A673 (cell line): ENCODE measurements at places on chromosomes 2 and 18. TPM values are rescaled to one million over a fixed set of nuclear protein-coding genes. Genes with fewer than 3 reads are reported as not detected.
A peak's percentile ranks its signal among the peaks of the same experiment; 100 is the strongest.

GRCh38 chr2:98518101-98518500, 73.4 kb downstream of the INPP4A start:
- H3K36me3 ChIP-seq, result no peaks in the 10 kb centered on the region
- DNase-seq, result peak; percentile 45
- no peaks in the 10 kb centered on the region for H3K27me3 ChIP-seq
- H3K4me3 ChIP-seq, result no peak overlapping the region
- H3K27ac ChIP-seq, result no peak overlapping the region

- peaks cover 49% of the 10 kb centered on the region for H3K4me1 ChIP-seq
- no peak overlapping the region for H3K4me3 ChIP-seq
- no peaks in the 10 kb centered on the region for H3K36me3 ChIP-seq
- H3K27ac ChIP-seq, result peak overlapping the region; percentile 0
- H3K27me3 ChIP-seq, result no peaks in the 10 kb centered on the region
- DNase-seq, result peak; percentile 39
These were observed 264.4 kb downstream of the MTX2 start for GRCh38 chr2:176533505-176534193.

The HOXD13 gene
- 32.7 and 33.8 TPM in 2 replicates for total RNA-seq

DNA sequence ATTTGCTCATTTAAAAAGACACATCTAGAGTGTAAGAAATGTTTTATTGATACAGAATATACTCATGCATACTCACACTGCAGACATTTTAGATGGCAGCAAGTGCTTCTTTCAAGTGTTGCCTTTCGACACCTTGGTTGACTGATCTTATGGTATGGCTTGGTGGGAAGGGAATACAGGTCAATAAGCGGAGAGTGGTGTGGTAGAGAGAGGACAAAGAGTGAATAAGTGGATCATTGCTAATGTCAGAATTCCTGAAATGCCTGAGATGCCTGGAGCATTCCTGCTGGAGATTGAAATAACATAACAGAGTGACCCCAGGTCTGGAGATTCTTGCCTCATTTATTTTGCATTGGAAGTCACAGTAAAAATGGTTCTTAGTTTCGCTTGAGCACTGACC, 76.7 kb downstream of the RND3 start:
- DNase-seq, result no peak
- no peak overlapping the region for H3K27ac ChIP-seq
- H3K4me1 ChIP-seq, result no peaks in the 10 kb centered on the region
- no peaks in the 10 kb centered on the region for H3K27me3 ChIP-seq
- no peak overlapping the region for H3K4me3 ChIP-seq
- H3K36me3 ChIP-seq, result no peaks in the 10 kb centered on the region

GRCh38 chr2:70771446-70771845, 3.4 kb upstream of the ADD2 start:
- peaks cover 45% of the 10 kb centered on the region for H3K27me3 ChIP-seq
- no peak overlapping the region for H3K27ac ChIP-seq
- peaks cover 11% of the 10 kb centered on the region for H3K4me1 ChIP-seq
- no peak overlapping the region for H3K4me3 ChIP-seq

The CPO gene
- total RNA-seq, result not detected in 2 replicates

The LINC00305 gene
- total RNA-seq, result not detected in 2 replicates

The SERPINB2 gene
- total RNA-seq, result 1.7 and 2.5 TPM in 2 replicates

The SRD5A2 gene
- not detected in 2 replicates for total RNA-seq

The TUBB8B gene
- total RNA-seq, result 0.77 and 0.79 TPM in 2 replicates

DNA sequence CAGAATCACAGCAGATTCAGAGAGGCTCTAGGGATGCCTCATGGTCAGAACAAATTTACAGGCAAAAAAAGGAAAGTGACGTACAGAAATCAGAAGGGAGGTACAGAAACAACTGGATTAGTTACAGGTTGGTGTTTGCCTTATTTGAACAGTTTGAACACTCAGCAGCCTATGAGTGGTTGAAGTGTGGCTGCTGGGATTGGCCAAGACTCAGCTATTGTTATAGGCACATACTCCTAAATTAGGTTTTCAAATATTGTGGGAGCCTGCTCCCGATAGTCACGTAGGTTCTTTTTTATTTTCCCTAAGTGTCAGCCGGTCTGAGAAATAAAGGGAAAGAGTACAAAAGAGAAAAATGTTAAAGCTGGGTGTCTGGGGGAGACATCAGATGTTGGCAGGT, 8.9 kb upstream of the LIPG start:
- no peaks in the 10 kb centered on the region for H3K36me3 ChIP-seq
- no peak for DNase-seq
- no peaks in the 10 kb centered on the region for H3K27me3 ChIP-seq
- H3K27ac ChIP-seq, result no peak overlapping the region
- H3K4me3 ChIP-seq, result no peak overlapping the region

The CMPK2 gene
- total RNA-seq, result 3.3 and 4.6 TPM in 2 replicates

DNA sequence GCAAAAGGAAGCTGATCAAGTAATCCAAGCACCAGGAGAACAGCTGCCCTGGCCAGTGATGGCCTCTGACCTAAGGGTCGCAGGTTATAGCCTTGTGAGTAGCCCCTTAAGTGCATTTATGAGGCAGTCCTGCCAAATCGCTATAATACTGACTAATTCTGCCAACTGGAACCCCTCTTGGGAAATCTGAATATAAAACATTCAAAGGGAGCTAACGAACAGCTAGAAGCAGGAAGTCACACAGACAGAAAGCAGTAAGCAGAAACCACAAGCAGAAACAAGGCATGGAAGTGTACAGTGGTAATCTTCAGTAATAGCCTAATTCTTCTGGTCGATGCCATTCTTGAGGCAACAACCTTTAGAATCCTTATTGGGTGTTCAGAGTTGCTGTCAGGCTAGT, 521.3 kb downstream of the METTL4 start:
- DNase-seq, result no peak
- no peaks in the 10 kb centered on the region for H3K36me3 ChIP-seq
- peaks cover 4% of the 10 kb centered on the region for H3K27me3 ChIP-seq
- no peaks in the 10 kb centered on the region for H3K4me1 ChIP-seq
- no peak overlapping the region for H3K27ac ChIP-seq

The HOXD12 gene
- total RNA-seq, result 0.58 and 0.72 TPM in 2 replicates

DNA sequence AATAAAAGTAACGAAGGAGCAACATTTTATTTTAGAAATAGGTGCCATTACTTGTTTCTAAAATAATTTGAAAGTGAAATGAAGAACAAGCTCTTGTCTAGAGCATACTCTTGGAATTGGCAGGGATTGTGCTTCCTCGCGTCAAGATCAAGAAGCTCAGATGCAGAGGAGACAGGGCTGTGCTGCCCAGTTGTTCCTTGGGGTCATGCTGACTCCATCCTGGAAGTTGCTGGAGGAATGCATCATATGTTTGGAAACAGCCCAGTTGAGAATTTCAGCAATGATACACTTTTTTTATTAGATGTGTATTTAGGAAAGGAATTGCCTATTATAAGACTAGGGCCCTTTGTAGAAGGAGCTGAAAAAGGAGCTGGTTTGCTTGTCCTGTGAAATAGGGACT, 17.2 kb downstream of the LTBP1 start:
- no peak for DNase-seq
- no peaks in the 10 kb centered on the region for H3K4me1 ChIP-seq
- no peak overlapping the region for H3K4me3 ChIP-seq
- H3K27ac ChIP-seq, result no peak overlapping the region
- no peaks in the 10 kb centered on the region for H3K36me3 ChIP-seq
- H3K27me3 ChIP-seq, result peaks cover 7% of the 10 kb centered on the region

The NPPC gene
- total RNA-seq, result not detected in 2 replicates

The ZNF397 gene
- 34.5 and 34.7 TPM in 2 replicates for total RNA-seq
